Immature natural killer cell (primary cell): ENCODE measurements at places on chromosomes 6 and 20.

- no peaks in the 10 kb centered on the region for H3K4me1 ChIP-seq
- no peak overlapping the region for H3K4me3 ChIP-seq
- H3K27ac ChIP-seq = no peak overlapping the region
- no peaks in the 10 kb centered on the region for H3K27me3 ChIP-seq
- H3K36me3 ChIP-seq = no peaks in the 10 kb centered on the region
- DNase-seq = no peak
Measured at GRCh38 chr6:79423216-79423615, 114.0 kb downstream of the LCA5 start.

DNA sequence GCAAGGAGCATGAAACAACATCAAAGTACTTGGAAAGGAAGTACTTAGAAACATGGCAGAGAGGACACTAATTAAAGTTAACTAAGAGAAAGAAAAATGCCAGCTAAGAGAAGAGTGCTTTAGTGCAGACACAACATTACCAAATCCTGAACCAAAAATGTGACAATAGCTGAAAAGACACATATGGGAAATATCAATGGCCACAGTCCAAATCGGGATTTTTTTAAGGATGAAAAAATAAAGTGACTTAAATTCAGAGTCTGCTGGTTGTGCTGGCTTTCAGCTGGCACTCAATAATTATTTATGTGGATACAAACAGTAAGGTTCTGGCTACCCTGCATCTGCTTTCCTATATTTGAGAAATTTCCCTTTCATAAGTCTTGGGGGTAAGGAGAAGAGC lies 12.6 kb upstream of the DST start:
- H3K27me3 ChIP-seq = peaks cover 5% of the 10 kb centered on the region
- no peak for DNase-seq
- H3K4me1 ChIP-seq = no peaks in the 10 kb centered on the region
- no peaks in the 10 kb centered on the region for H3K36me3 ChIP-seq
- H3K4me3 ChIP-seq = no peak overlapping the region
- H3K27ac ChIP-seq = no peak overlapping the region

DNA sequence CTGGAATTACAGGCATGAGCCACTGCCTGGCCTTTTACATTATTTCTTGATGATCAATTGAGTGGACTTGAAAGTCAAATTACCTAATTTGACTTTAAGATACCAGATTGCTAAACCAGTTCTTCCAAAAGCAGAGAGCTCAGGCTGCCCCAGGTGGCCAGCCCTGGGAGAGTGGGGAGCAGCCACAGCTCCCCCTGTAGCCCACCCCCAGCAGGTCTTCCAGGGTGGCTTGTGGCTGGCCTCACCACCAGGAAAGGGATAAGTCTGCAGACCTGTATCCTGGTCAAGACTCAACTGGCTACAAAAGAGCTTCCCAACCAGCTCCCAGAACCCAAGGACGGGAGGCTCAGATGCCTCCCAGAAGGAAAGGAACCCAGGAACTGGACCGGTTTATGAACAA lies 23.8 kb upstream of the AKAP12 start:
- no peak overlapping the region for H3K4me3 ChIP-seq
- no peak for DNase-seq
- H3K36me3 ChIP-seq = no peaks in the 10 kb centered on the region
- H3K4me1 ChIP-seq = no peaks in the 10 kb centered on the region
- H3K27ac ChIP-seq = no peak overlapping the region

DNA sequence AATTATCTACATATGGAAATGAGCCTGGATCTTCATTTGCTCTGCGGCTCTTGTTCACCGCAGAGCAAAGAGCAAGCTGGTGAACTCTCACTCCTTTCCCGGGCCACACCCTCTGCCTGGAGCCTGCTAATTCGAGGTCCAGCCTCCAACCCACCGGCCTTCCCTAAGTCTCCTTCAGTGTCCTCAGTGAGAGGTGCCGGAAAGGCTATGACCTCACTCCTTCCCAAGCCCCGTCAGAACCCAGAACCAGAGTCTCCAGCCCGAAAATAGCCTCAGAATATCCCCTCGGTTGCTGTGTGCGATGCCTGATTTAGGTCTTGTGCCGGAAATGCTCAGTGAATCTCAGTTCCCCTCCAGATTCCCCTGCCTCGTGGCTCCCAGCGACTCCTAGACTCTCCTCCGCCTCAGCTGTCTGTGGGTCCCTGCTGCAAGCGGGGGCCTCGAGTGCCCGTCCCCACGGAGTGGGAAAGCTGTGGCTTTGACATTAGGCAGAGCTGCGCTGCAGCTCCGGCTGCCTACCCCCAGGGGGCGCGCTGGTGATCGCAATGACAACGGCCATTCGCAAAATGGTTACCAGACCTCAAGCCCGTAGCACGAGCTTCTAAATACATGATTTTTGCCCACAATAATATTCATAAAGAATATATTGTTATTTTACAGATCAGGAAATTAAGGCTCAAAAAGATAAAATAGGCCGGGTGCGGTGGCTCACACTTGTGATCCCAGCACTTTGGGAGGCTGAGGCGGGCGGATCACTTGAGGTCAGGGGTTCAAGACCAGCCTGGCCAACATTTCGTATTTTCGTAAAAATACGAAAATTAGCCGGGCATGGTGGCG lies 4.1 kb upstream of the BNIP5 start:
- no peak overlapping the region for H3K27ac ChIP-seq
- H3K4me3 ChIP-seq = peak overlapping the region; percentile 43
- peak; percentile 52 for DNase-seq
- H3K4me1 ChIP-seq = peaks cover 19% of the 10 kb centered on the region
- H3K36me3 ChIP-seq = no peaks in the 10 kb centered on the region

DNA sequence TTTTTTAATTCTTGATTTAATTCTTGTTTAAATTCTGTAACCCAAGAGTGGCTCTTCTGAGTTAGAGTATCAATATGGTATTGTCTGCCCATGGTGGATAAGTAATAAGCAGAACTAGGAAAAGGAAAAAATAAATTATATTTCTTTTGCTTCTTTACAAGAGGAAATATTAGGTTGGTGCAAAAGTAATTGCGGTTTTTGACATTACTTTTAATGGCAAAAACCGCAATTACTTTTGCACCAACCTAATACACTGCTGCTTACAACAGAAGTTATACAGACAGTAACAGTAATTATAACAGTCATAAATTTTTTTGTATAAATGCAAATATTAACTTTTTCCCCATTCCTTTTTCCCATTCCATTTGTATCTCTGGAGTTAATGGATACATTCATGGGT lies 65.6 kb downstream of the HS3ST5 start:
- H3K36me3 ChIP-seq = no peaks in the 10 kb centered on the region
- H3K4me3 ChIP-seq = no peak overlapping the region
- H3K27ac ChIP-seq = no peak overlapping the region
- DNase-seq = no peak

DNA sequence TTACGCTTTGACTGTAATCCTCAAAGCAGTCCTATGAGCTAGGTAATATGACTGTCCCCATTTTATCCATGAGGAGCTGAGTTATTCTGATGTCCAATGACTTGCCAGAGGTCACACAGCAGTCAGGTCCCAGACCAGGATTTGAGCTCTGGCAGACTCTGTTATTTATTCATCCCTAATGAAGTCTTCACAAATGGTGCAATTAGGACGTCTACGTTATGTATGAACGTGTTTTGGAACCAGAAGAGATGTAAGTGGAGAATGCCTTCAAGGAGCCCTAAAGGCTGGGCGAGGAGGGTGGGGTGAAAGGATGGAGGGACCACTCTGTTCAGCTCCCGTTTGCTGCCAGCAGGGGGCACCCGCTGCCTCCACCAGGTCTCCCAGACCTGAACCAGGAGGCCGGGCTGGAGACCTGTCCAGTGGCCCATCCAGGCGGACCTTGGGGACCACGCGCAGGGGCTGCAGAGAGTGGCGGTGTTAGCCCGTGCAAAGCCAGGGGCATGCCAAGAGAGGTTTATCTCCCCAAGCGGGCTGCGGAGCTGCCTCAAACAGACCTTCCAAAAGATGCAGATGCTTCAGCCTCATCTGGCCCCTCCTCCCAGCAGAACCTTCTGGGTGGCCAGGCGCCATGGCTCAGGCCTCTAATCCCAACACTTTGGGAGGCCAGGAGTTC lies 15.2 kb upstream of the ZNF335 start:
- no peak overlapping the region for H3K4me3 ChIP-seq
- H3K27ac ChIP-seq = no peak overlapping the region
- H3K27me3 ChIP-seq = peaks cover 6% of the 10 kb centered on the region
- peaks cover 3% of the 10 kb centered on the region for H3K4me1 ChIP-seq
- H3K36me3 ChIP-seq = no peaks in the 10 kb centered on the region
- DNase-seq = peak; percentile 73

DNA sequence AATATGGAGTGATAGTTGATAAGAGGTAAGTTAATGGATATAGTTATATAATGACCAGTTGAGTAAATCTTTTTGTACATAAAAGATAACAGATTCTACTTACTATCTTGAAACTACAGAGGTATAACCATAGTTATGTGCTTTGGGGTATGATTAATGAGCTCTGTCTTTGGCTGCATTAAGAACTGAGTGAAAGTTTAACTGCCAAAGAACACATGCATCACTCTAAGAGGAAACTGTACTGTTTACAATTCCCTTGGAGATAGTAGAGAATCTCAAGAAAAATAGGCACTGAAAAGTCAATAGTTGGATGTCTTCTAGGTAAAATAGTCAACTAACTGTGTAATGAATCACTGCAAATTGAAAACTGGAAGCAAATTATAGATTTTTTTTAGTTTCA lies 1129.5 kb downstream of the EPHA7 start:
- no peaks in the 10 kb centered on the region for H3K36me3 ChIP-seq
- no peak overlapping the region for H3K4me3 ChIP-seq
- no peak for DNase-seq
- no peaks in the 10 kb centered on the region for H3K4me1 ChIP-seq
- no peak overlapping the region for H3K27ac ChIP-seq

DNA sequence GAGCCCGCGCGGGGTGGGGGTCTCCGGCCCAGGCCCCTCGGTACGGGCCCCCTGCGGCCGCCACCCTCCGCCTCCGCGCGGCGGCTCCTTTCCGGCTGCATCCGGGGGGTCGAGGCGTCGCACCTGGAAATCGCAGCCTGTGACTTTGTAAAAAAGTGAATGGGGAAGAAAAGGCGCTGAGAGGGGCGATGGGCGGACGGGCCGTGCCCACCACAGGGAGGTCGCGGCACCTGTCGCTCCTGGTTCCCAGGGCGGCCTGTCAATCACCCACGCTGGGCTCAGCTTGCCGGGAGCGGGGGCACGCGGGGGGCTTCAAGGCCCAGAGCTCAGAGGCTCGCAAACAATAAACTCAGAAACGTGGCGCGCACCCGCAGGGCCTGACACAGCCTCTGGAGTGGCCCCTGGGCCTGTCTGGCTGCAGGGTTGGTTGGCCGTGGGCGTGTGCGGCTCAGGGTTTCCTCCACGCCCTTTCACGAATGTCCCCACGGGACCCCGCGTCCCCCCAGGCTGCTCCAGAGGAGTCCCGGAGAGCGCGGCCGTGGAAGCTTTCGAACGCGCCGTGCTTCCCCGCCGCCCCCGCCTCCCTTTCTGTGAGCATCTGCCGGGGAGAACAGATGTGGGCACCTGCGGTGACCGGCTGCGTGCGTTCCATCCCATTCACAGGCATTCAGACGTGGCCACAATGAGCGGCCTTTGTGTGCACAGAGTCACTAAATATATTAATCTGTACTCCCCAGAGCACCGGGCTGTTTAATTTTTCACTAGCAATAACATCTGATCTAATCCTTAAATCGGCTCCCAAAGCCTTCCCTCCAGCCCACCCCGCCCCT lies 6.1 kb upstream of the DLL1 start:
- H3K27ac ChIP-seq = no peak overlapping the region
- H3K36me3 ChIP-seq = no peaks in the 10 kb centered on the region
- peaks cover 33% of the 10 kb centered on the region for H3K4me1 ChIP-seq

- no peak overlapping the region for H3K4me3 ChIP-seq
- no peak overlapping the region for H3K27ac ChIP-seq
- H3K27me3 ChIP-seq = no peaks in the 10 kb centered on the region
- no peaks in the 10 kb centered on the region for H3K4me1 ChIP-seq
- H3K36me3 ChIP-seq = no peaks in the 10 kb centered on the region
- DNase-seq = no peak
Measured at GRCh38 chr6:85172705-85173104, 277.2 kb upstream of the NT5E start.

GRCh38 chr6:80435457-80435856 lies 329.0 kb downstream of the BCKDHB start:
- peaks cover 3% of the 10 kb centered on the region for H3K36me3 ChIP-seq
- no peak for DNase-seq
- H3K27ac ChIP-seq = no peak overlapping the region

GRCh38 chr20:53621482-53622246 lies 28.0 kb upstream of the ZNF217 start:
- no peak for DNase-seq
- H3K4me1 ChIP-seq = peaks cover 35% of the 10 kb centered on the region
- H3K4me3 ChIP-seq = peak overlapping the region; percentile 9
- H3K36me3 ChIP-seq = no peaks in the 10 kb centered on the region
- no peaks in the 10 kb centered on the region for H3K27me3 ChIP-seq
- H3K27ac ChIP-seq = no peak overlapping the region

DNA sequence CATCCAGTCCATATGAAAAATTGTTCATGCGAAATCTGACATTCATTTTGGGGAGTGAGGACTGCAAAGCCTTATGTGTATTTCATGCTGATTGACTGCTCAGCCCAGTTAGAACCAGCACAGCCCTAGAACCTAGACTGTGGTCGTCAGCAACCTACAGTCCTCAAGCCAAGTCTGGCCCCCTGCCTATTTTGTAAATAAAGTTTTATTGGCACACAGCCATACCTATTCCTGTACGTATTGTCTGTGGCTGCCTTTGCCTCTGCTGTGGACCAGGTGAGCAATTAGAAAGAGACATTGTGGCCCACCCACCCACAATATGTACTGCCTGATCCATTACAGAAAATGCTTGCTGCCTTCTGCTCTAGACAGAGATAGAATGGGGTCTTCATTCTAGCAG lies 391.0 kb downstream of the TAF4 start:
- DNase-seq = no peak
- no peak overlapping the region for H3K4me3 ChIP-seq
- H3K27ac ChIP-seq = no peak overlapping the region
- H3K4me1 ChIP-seq = no peaks in the 10 kb centered on the region
- no peaks in the 10 kb centered on the region for H3K36me3 ChIP-seq

GRCh38 chr20:3842348-3842930 lies 4.2 kb upstream of the MAVS start:
- H3K27me3 ChIP-seq = no peaks in the 10 kb centered on the region
- no peak for DNase-seq
- H3K4me1 ChIP-seq = peaks cover 12% of the 10 kb centered on the region
- peaks cover 7% of the 10 kb centered on the region for H3K36me3 ChIP-seq
- H3K27ac ChIP-seq = no peak overlapping the region

- H3K27me3 ChIP-seq = peaks cover 22% of the 10 kb centered on the region
- peaks cover 23% of the 10 kb centered on the region for H3K4me1 ChIP-seq
- peak overlapping the region; percentile 67 for H3K4me3 ChIP-seq
- H3K27ac ChIP-seq = peak overlapping the region; percentile 87
- DNase-seq = peak; percentile 65
Measured at GRCh38 chr20:62791301-62792181, 4.7 kb upstream of the MRGBP start.

DNA sequence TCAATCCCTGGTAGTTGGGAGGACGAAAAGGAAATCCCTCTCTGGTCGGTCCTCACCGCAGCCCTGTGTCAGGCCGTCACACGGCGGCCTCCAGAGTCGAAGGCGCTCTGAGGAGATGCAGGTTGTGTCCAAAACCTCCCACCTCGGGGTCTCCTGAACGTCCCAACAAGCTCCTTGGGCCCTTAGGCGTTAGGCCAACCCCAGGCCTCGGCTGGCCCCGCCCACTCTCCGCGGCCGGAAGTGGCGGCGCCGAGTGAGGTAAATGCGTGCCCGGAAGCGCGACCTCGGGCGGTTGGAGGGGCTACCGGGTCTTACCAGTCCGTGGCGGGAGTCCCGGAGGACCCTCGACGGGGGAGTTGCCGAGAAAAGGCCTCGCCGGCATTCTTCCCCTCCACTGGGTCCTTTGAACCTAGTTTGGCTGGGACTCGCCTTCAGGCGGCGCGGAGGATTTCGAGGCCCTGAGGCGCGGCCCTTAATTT lies at the start of gene TDRD6:
Gene TDRD6 (plus strand): TSS at position 267 of the 479 bp plus-strand sequence. CDS start 244 bp downstream, outside the sequence.
- H3K36me3 ChIP-seq = no peaks in the 10 kb centered on the region
- no peak within 1 kb of the TSS for H3K27ac ChIP-seq
- peaks cover 3% of the 10 kb centered on the region for H3K27me3 ChIP-seq
- H3K4me1 ChIP-seq = no peaks in the 10 kb centered on the region
- DNase-seq = no peak
